Activated CD4-positive, alpha-beta T cell treated with anti-CD3 and anti-CD28 coated beads, Interleukin-2, amount 10 ng/mL, durations not matched to agents 7 days and 5 days (primary cell): ENCODE measurements at places on chromosomes 12 and 14.

GRCh38 chr12:3214526-3215365, 137.6 kb downstream of the TSPAN9 start:
- DNase-seq = no peak

DNA sequence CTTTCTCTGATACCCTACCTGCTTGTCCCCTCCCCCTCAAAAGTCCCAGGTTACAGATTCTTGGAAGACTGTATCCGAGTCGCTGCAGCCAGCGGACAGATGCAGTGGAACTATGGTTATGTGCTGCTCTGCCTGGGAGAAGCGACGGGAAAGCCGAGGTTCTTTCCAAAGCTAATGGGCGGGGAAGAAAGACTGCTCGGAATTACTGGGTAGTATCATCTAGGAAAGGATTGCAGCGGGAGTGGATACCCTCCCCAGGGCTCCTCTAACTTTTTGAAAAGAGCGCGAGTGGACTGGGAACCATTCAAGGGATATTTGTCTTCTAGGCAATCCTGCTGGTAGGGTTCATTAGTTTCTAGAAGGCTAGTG, 1.4 kb downstream of the PTHLH start:
- no peak for DNase-seq

DNA sequence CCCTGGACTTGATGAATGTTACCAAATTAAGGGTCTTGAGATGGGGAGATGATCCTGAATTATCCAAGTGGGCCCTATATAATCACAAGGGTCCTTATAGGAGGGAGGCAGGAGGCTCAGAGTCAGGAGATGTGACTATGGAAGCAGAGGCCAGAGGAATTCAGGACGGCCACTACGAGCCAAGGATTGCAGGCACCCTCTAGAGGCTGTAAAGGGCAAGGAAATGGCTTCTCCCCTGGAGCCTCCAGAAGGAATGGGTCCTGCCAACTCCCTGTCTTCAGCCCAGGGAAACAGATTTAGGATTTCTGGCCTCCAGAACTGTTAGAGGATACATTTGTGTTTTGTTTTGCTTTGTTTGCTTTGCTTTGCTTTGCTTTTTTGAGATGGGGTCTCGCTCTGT, 8.8 kb downstream of the BDKRB1 start:
- DNase-seq = no peak

DNA sequence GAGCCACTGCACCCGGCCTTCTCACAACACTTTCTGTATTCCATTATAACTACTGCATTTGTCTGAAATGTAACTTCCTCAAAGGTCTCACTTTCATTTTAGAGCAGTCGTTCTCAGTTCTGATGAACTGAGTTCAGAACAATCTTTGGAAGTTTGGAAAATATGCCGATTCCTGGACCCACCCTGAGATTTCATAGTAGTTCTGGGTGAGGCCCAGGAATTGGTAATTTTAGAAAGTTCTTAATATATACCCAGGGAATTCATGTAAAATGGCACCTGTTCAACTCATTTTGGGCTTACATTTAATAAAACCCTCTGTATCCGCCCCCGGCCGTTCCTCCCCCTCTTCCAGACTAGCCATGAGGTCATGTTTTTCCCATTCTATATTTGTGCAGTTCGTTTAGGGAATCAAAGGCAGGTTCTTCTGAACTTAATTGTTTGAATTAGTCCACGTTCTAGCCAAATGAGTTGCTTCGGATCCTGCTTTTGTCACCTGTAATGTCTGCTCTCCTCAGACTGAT, 5.9 kb downstream of the GSG1 start:
- no peak for DNase-seq

GRCh38 chr12:131603106-131603938, 107.6 kb upstream of the SFSWAP start:
- DNase-seq = no peak

DNA sequence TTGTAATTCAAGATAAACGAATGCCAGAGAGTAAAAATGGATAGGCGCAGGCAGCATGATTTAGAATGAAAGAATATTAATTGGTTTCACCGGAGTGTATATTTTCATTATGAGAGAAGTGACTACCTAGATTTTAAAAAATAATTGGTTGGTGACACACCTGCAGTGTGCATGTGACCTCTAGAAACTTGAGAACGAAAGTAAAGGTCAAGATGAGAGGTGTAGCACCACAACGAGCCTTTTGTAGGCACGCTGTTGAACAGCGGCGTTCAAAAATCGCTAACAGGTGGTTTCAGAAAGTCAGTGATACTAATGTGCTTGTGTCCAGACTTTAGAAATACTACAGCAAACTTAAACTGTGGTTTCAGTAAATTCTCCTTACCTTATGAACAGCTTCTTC, 123.8 kb downstream of the NPAS3 start:
- DNase-seq = no peak

DNA sequence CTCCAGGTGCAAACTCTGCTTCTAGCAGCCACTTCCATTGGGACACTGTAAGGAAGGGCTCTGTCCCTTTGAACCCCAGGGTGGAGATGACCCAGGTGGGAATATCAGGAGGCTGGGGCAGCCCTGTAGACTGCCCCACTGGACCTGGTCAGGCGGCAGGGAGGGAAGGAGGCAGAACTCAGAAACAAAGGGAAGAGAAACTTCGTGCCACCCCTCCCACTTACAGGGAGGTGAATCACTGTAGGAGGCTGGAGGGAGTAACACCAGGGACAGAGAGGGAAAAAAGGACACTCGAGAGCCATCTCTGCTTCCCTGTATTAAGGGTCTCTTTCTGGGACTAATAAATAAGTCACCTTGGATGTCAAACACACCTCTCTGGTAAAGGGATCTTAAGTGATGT, 37.4 kb downstream of the ISCA2 start:
- DNase-seq = no peak

DNA sequence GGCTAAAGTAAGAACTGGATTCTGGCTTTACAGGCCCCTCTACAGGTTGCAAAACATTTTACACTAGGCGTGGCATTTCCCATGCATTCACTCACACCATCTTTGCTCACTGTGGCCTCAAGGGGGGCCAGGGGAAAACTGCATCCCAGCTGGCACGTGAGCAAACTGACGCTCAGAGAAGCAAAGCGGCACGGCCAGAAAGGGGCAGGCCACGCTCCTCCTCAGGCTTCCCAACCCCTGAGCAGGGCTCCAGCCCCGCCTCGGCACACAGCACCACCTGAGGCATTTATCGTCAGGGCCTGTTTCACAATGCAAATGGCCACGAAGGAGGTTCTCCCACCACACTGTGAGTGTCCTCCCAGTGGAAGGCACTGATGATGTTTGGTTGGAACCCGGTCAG, 90.8 kb downstream of the BCL11B start:
- no peak for DNase-seq

- no peak for DNase-seq
Observed at GRCh38 chr14:67251573-67252226, 10.5 kb downstream of the PALS1 start.

DNA sequence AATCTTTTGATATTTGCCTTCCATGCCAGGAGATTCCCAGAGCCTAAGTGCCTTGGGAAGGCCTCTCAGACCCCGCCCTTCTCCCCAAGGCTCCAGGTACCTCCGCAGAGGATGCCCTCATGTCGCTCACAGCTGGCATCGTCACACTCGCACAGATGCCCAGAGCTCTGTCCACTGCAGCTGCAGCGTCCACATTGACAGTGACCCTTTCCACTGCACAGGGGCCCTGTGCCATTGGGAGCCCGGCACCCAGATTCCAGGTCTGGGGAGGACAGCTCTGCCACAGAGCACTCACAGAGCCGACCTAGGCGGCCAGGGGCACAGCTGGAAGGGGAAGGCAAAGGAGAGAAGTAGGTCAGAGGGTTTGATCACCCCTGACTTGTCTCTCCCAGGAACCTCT, 12.3 kb upstream of the CSAD start:
- no peak for DNase-seq

- DNase-seq = no peak
Observed at GRCh38 chr14:24075485-24076301, 4.3 kb downstream of the CPNE6 start.

DNA sequence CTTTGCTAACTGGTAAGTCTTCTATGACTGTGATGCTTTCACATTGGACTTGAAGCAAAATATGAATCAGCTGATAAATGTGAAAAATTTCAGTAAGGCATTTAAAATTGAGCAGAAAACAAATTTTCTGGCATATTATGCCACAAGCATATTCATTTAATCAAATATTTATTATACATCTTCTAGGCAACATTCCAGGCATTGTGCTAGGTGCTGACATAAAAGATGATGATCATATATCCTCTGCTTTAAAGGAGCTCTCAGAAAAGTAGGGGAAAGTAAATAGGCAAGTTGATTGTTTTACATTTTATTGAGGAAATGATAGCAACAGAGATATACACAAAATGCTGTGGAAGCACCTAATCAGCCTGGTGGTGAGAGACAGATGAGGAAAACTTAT, 248.9 kb downstream of the SLC16A7 start:
- no peak for DNase-seq

DNA sequence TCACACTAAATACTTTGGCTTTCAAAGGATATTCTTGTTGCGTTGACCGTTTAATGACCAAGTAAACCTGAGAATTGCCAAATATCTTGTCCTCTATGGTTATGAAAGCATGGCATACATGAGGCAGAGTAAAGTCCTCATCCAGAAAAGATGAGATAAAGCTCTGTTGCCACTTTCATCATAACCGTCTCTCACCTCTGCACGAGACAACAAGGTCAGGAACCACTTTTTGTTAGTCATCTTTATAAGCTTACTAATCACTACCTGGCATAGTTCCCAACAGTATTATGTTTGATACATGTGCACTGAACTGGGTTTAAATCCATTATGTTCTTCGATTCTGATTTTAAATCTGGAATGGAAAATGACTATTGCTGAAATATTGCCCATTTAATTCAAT, 31.3 kb downstream of the PTPRB start:
- no peak for DNase-seq

GRCh38 chr14:92666251-92666650, 82.2 kb downstream of the LGMN start:
- DNase-seq = no peak

GRCh38 chr12:76765598-76765997, 1.7 kb downstream of the ZDHHC17 start:
- DNase-seq = no peak

DNA sequence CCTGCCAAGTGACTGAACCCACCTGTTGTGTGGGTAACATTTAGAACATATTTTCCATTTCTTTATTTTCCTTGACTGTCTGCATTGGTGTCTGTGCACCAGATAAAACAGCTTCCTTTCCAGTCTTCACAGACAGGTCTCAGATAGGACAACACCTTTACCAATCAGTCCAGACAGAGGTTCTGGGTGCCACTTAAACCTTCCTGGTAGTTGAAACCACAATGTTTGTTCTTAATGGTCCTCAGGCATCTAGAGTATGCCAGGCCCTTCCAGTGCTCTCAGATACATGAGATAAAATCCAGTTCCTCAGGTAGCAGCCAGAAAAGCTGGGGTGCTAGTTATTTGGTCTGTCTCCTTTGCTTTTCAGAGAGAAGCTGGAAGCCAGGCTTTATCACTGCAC, 7.0 kb upstream of the CLEC2D start:
- no peak for DNase-seq

DNA sequence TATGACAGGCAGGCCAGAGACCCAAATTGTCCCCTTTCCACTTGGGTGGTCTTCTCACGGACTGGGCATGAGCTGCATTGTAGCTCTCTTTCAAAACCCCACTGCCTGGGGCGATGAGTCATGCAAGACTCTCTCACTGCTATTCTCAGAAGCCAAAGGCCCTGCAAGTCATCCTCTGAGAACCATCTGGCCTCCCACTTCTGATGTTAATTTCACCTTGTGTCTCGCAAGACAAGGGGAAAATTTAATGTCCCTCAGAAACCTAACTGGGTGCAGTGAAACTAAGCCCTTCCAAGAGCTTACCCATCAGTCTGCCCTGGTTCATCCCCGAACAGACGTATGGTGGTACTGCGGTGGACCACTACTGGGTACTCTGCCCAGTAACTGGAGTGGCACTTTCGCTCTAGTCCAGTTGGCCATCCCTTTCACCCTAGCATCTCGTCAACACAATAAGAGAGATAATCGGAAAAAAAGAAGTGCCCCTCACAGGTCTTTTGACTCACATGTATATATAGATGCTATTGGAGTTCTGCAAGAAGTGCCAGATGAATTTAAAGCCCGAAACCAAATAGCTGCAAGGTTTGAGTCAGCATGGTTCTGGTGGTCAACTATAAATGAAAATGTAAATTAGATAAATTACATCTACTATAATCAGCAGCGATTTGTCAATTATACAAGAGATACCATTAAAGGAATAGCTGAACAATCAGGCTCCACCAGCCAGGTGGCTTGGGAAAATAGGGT, 31.3 kb upstream of the LALBA start:
- DNase-seq = no peak

GRCh38 chr12:57832966-57833365, 13.6 kb downstream of the CTDSP2 start:
- no peak for DNase-seq

DNA sequence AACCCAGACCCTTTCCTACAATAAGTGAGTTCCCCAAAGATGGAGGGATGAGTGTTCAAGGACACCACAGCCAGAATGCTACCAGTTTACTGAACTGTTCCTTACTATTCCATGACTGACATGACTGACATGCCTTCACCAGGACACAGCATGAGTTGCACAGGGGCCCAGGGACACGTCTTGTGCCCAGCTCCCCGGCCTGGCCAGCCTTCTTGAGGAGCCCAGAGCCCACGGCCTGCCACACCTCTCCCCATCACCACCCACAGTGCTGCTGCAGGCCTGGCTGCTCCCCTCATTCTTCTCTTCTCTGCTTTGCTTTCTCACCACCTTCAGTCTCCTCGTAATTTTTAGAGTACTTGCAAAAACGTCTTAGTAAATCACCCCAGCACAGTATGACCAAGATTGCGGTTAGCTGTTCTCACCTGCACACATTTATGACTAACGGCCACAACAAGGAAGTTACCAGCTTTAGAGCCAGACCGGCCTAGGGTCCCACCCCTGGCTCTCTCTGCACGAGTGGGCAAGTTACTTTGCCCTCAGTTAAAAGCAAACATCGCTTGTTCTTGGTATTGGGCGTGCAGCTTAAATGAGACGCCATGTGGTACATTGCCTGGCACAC, 18.5 kb downstream of the PPP2R5E start:
- no peak for DNase-seq

GRCh38 chr12:65881965-65882413, 57.7 kb downstream of the HMGA2 start:
- DNase-seq = no peak

- peak; percentile 22 for DNase-seq
Observed at GRCh38 chr14:95196268-95196667, 38.9 kb upstream of the DICER1 start.

- no peak for DNase-seq
Observed at GRCh38 chr12:116454950-116455447, 104.2 kb upstream of the MAP1LC3B2 start.

DNA sequence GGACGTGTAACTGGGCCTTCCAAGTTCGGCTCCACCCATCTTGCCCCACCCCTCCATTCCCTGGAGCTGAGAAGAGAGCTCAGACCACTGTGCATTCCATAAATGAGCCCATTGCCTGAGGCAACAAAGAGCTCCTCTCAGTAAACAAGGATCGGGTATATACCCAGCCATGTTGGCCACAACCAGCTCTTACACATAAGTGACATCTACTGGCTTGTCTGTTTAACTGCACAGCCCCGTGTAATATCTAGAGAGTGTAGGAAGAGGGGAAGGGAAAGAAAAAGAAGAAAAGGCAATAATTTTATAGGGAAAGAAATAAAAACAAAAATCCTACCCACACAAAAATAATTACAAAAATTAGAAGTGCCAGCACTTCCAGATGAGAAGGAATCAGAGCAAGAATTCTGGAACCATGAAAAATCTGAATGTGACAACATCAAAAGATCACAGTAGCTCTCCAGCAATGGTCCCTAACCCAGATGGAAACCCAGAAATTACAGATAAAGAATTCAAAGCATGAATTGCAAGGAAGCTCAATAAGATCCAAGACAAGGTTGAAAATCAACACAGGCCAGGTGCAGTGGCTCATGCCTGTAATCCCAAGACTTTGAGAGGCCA, 308.1 kb downstream of the RPAP3 start:
- DNase-seq = peak; percentile 63
